Aorta (tissue), 5 donors: ENCODE measurements at places on chromosomes 2 and 18. TPM values are rescaled to one million over a fixed set of nuclear protein-coding genes. Genes with fewer than 3 reads are reported as not detected.

Gene ZFP36L2
- polyA plus RNA-seq = 118 TPM

Gene FARP2
- polyA plus RNA-seq = 16.4 TPM

Gene SMAD2
- 45.4 TPM for polyA plus RNA-seq

Gene DSG1
- polyA plus RNA-seq = not detected

Gene CCDC68
- polyA plus RNA-seq = 1.9 TPM
